ENCODE measurements at places on chromosomes 7 and 10.

GRCh38 chr10:76998451-76998850, 639.2 kb downstream of the KCNMA1 start:
- no peak for DNase-seq

DNA sequence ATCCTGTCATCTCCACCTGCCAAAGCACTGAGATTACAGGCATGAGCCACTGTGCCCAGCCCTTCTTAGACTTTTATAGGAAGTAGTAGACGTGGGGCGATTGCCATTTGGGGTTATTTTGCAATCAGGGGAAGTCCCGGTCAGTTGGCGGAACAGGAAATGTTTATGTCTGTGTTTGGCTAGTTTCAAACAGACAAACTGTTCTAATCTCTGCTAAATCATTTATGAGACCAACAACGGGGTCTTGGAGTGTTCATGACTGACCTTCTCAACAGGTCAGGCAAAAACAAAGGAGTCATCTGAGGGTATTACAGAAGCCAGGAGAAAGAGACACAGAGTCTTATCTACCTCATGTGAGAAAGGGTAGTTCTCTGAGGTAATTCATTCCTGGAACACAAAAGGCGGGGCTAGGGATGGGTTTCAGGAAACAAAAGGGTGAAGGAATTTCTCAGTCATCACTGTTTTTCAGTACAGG, 6.6 kb upstream of the TPK1 start:
- peak; percentile 80 for DNase-seq

DNA sequence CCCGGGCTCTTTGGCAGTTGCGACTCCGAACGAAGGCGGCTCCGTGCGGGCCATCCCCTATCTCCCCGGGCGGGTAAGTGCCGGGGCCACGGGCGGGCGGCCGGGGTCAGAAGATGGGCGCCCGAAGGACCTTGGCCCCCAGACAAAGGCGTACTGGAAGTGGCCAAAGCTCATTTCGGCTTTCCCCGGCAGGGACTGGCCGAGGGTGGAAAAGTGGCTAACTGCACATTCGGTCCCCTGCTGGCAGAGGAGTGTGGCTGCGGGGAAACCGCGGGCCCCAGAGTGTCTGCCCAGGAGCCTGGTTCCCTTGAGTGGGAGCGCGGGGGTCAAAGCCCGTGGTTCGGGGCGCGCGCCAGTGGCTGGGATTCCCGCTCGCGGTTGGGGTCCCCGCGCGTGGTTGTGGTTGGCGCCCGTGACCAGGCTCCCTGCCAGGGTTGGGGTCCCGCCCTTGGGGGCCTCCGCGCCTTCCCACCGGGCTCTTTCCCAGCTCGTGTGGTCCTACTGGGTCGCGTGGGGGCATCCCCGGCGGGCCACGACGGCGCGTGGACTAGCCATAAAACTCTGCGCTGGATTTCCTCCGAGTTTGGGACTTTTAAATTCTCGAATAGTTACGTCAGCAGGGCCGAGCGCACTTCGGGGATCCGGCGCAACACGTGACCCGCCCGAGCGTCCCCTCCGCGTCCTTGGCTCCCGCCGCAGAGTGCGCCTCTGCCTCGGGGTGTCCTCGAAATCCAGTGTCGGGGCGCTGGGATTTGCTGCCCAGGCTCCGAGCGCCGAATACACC, 124.4 kb downstream of the TACC2 start:
- DNase-seq, result peak; percentile 74

GRCh38 chr7:30694218-30694745, 12.0 kb upstream of the CRHR2 start:
- no peak for DNase-seq

- no peak for DNase-seq
These were observed 464.8 kb downstream of the SEMA3D start for GRCh38 chr7:84722086-84722485.

- DNase-seq, result no peak
These were observed 3.4 kb upstream of the IL6 start for GRCh38 chr7:22723637-22724036.

- DNase-seq, result no peak
These were observed 165.8 kb upstream of the ADCY1 start for GRCh38 chr7:45408409-45408737.

GRCh38 chr7:31892099-31892829, 177.9 kb downstream of the PDE1C start:
- DNase-seq, result no peak

Measured in Calu3 (cell line).